Stimulated activated CD8-positive, alpha-beta memory T cell treated with anti-CD3 and anti-CD28 coated beads, Interleukin-15, amount 100 ng/mL, for 1 hour (primary cell): ENCODE measurements at places on chromosomes 6 and 20.

DNA sequence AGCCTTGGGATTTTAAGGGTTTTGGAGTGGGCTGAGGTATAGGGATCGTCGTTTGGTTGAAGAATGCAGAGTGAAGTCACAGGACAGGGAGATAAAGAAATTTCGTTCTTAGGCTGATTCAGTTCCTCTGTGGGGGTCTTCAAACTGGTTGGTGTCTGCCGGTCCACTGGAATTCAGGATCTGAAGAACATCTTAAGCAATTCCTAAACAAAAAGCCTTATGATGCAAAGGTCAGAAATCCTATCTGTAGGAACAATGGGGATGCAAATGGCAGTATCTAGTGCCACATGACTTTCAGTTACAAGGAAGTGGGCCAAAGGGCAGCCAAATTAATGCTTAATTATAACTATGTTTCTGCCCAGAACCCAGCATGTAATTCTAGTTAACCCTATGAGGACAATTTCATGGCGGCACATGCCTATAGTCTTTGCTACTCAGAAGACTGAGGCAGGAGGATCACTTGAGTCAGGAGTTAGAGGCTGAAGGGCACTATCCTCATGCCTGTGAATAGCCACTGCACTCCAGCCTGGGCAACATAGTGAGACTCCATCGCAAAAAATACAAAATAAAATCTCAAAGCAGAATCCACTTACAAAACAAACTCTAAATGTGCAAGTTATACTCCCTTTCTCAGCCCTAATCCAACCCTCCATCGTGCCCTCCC is 4.6 kb upstream of the SLC2A10 start:
- DNase-seq = no peak

DNA sequence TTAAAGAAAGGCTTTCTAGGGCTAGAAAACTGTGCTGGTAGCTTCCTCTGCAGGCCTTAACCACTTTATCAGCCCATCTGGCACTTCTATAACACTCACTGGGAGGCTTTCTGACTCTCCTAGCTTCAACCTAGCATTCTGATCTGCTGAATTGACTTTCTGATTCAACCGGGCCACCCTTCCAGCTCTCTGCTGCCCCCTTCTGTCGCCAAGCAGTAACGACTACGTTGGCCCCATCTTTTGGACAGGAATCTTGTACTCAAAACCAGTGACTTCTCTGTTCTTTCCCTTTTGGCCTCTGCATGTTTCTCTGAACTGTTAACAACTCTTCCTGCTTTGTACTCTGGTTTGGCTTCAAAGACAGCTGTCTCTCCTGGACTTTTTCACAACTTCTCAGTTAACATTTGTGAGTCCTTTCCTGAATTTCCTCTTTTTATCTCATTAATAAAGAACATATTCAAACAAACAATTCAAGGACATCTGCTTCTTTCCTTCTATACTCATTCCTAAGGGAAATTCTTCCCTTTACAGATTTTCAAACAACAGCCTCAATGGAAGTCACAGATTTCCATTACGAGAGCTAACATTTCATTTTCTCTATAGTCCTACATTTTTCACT is 43.9 kb upstream of the FAM135A start:
- DNase-seq = peak; percentile 27

GRCh38 chr20:16042731-16043130 is 530.5 kb downstream of the KIF16B start:
- no peak for DNase-seq

- no peak for DNase-seq
Measured at GRCh38 chr6:74166849-74167248, 470.8 kb downstream of the CD109 start.

GRCh38 chr6:137977814-137978213 is 110.8 kb downstream of the TNFAIP3 start:
- no peak for DNase-seq

GRCh38 chr20:1369970-1370369 is 22.9 kb downstream of the FKBP1A start:
- DNase-seq = no peak

GRCh38 chr20:1319462-1319861 is 9.5 kb downstream of the SDCBP2 start:
- DNase-seq = no peak

DNA sequence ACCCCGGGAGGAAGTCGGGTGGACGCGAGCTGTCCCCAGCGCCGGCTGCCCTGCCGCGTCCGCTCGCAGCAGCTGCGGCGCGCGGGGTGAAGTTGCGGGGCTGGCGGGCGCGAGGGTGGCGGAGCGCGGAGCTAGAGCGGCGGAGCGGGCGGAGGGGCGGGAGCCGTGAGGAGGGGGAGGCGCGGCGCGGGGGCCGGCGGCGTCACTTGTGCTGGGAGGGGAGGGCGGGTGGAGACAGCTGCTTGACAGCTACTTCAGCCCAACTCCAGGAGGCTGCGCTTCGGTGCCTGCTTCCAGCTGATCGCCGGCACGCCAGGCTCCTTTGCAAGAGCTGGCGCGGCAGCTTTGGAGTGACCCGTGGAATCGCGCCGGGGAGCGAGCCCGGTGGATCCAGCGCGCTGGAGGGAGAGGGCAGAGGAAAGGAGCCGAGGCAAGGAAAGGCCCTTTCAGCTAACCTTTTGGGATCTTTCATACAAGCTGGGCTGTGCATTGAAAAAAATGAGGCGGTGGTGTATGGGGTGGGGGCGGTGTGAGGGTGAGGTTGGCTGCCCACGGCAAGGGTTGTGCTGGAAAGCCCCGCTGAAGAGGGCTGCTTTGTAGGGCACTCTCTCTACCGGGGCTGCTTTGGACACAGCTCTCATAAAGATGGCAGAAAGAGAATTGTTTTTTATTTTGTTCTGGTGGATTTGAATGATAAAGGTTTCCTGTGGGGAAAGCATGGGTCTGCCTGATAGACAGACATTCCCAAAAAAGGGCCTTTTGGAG is 24.6 kb downstream of the RIPOR2 start:
- DNase-seq = no peak

GRCh38 chr6:7107578-7108195 is at the start of gene RREB1:
Gene RREB1 (plus strand): TSS chr6:7107961. CDS start chr6:7181912, 73,951 bp downstream.
- DNase-seq = no peak

DNA sequence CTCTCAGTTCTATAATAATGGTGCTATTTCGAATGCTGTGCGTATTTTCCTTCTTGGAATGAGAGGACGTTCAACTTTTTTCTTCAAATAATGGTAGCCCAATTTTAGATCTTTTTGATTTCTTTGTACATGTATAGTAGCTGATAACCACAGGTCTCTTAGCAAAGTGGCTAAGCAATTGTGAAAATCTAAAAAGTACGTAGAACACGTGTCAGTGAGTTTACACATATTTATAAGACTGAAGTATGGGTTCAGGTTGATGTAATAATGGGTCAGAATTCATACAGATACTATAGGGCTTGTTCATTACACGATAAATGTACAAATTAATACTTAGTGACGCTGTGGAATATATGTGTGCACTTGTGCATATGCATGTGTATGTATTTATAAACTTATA is 1.3 kb downstream of the SMIM13 start:
- DNase-seq = no peak

GRCh38 chr20:1888796-1889463 is 6.3 kb upstream of the SIRPA start:
- no peak for DNase-seq

GRCh38 chr6:32895006-32895345 is 41.0 kb downstream of the PSMB9 start:
- no peak for DNase-seq

DNA sequence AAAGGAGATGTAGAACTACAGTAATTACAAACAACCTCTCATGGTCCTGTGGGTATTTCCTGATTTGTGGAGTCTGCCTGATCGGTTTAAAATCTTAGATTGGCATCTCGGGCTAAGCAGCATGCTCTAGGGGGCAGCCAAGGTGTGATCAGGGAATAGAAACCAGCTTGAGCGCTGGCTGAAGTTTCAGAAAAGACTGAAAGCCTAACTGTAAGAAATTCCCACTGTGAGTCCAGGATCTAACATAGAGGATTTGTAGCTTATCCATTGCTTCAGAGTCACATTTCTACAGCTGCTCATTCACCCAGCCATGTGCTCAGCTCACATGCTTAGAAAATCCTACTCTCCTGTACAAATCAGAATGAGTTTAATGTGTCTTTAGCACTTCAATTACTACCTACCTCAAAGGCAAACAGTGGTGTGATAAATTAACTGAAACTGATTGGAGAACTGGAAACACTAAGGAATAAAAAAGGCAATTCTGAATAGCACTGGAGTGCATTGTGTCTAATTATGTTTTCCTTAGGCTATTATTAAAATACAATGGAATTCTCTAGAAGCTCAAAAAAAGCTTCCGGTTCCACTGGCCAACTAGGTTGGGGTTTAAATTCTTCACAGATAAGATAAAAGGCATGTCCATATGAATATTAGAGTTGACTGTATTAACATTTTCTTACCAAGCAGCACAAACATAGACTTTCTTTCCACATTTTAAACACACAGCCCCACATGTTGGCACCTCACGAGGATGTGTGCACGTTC is 73.8 kb upstream of the MPC1 start:
- no peak for DNase-seq

GRCh38 chr6:34108176-34108575 is 37.7 kb downstream of the GRM4 start:
- DNase-seq = no peak

GRCh38 chr20:25025091-25025861 is 32.7 kb downstream of the ACSS1 start:
- DNase-seq = no peak

GRCh38 chr20:21653628-21654027 is 51.8 kb upstream of the PAX1 start:
- DNase-seq = no peak

- DNase-seq = no peak
Measured at GRCh38 chr6:129753422-129753821, 43.4 kb upstream of the ARHGAP18 start.

DNA sequence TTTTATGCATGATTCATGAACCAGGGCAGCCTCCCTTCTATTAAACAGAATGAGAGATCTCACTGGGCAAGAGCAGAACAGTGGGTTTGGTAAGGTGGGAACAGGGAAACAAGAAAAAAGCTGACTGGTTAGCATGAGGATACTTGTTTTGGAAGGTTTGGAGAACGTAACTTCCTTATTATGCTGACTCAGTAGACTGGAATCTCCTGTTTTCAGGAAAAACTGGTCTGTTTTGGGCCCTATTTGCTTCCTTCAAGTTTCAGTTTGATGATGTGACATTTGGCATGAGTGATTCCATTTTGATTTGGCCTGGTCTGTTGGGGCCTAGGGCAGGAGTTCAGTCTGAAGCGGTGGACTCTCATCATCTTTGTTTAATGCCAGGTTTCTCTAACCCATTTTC is 172.0 kb downstream of the MYLK4 start:
- no peak for DNase-seq

- no peak for DNase-seq
Measured at GRCh38 chr20:43840382-43841070, 74.1 kb upstream of the TOX2 start.

DNA sequence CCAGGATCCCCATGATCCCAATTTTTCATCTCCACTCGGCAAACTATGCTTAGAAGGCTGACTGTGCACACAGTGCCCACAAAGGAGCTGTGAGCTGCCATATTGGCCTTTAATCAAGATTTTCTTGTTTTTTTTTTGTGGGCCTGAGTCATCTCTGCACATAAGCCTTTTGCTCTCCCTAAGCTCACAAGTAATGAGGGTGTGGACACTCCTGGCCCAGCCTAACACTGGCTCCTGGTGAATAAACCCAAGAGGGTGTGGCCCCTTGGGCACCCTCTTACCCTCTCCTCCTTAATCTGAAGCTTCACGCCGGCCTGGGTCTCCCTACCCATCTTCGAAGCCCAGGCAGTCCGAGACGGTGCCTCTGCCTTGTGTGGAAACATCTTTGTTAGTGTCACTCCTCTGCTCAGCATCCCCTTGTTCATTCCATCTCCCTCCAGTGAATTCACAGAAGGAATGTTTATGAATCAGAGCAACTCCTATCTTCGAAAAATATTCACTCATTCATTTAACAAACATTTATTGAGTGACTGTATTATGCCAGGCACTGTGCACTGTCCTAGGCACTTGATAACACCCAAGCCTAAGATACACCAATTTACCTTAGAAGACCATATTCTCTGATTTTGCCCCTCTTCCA is 22.2 kb upstream of the MRPS10 start:
- no peak for DNase-seq

GRCh38 chr6:142118925-142119324 is 13.8 kb upstream of the GJE1 start:
- DNase-seq = no peak

GRCh38 chr20:45863543-45864470 is 6.4 kb downstream of the ZSWIM3 start:
- DNase-seq = no peak

- no peak for DNase-seq
Measured at GRCh38 chr6:40042232-40042631, 108.0 kb upstream of the MOCS1 start.

- no peak for DNase-seq
Measured at GRCh38 chr6:259316-259715, 33.0 kb upstream of the DUSP22 start.

GRCh38 chr6:83609248-83609647 is 96.9 kb downstream of the PRSS35 start:
- DNase-seq = no peak

DNA sequence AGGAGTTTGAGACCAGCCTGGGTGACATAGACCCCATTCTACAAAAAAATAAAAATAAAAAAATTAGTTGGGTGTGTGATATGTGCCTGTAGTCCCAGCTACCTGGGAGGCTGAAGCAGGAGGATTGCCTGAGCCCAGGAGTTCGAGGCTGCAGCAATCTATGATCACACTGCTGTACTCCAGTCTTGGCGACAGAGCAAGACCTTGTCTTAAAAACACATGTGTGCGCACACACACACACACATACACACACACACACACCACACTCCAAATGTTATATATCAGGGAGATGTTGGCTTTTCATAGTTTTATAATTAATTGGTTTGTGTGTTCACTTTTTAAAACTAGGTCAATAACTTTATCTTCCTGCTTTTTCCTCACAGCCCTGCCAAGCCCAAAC is 110.5 kb downstream of the RTN4IP1 start:
- no peak for DNase-seq

DNA sequence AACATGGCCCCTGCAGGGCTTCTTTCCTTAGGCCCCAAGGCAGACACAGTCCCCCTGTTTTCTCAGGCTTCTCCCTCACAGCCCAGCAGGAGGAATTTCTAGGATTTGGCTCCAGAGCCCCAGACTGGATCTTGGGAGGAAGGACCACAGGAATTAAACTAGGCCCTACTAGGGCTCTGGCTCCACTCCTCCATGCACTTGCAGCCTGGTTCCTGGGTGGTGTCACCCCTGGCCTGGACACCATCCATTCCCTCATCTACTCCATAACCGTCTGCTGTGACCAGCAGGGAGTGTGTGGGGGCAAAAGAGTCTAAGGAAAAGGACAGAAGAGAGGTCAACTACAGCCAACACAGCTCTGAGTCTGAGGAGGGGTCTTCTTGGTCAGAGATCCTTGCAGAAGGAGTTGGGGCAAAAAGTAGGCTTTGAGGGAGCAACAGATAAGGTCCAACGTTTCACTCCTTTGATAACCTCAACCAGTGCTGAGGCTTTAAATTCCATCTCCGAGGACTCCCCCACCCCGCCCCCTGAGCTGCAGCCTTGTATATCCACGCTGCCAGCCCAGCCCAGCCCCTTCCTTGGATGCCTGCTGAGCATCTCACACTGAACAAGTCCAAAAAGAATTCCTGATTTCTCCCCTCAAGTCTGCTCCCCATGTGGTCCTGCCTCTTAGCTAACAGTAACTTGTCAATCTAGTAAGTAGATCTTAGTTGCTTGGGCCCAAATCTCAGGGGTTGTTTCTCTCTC is 27.9 kb upstream of the SPDEF start:
- DNase-seq = no peak
